ENCODE measurements at places on chromosomes 16 and 17.

DNA sequence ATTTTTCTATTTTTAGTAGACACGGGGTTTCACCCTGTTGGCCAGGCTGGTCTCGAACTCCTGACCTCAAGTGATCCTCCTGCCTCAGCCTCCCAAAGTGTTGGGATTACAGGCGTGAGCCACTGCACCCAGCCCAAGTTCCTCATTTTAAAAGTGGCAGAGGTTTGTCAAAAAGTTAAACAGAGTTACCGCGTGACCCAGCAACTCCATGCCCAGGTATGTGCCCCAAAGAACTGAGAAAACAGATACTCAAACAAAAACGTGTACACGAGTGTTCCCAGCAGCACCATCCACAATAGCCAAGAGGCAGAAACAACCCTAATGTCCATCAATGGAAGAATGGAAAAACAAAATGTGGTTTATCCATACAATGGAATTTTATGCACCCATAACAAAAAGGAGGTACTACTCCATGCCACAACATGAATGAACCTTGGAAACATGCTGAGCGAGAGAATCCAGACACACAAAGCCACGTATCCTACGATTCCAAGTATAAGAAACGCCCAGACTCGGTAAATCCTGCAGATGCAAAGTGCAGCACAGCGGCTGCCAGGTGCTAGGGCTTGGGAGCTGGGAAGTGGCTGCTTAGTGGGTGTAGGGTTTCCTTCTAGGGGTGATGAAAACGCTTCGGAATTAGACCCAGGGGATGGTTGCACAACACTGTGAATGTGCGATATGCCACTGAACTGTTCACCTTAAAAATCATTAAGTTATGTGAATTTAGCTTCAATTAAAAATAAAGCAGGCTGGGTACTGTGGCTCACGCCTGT, 24.8 kb downstream of the ADCY9 start:
- DNase-seq = no peak

- no peak for DNase-seq
These were observed 287.9 kb downstream of the SHISA9 start for GRCh38 chr16:13189250-13189649.

DNA sequence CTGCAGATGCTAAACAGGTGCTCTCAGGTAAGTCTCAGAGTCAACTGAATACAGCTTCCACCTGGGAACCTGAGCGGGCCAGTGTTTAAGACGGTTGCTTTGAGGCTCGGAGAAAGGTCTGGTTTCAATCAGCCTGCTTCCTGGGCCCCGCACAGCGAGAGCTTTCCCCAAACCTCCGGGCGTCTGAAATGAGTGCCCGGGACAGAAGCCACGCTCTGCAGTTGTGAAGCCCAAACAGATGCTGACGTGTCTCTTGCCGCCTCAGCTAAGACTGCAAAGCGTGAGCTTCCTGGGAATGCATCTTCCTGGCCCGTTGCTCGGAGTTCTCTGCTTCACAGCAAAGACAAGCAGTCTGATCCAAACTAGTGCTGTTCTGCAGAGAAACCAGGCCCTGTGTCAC, 36.7 kb downstream of the PLXDC1 start:
- DNase-seq = no peak

GRCh38 chr16:89037261-89038152, 56.1 kb upstream of the ACSF3 start:
- no peak for DNase-seq

GRCh38 chr16:55040366-55041086, 109.9 kb downstream of the IRX5 start:
- no peak for DNase-seq

DNA sequence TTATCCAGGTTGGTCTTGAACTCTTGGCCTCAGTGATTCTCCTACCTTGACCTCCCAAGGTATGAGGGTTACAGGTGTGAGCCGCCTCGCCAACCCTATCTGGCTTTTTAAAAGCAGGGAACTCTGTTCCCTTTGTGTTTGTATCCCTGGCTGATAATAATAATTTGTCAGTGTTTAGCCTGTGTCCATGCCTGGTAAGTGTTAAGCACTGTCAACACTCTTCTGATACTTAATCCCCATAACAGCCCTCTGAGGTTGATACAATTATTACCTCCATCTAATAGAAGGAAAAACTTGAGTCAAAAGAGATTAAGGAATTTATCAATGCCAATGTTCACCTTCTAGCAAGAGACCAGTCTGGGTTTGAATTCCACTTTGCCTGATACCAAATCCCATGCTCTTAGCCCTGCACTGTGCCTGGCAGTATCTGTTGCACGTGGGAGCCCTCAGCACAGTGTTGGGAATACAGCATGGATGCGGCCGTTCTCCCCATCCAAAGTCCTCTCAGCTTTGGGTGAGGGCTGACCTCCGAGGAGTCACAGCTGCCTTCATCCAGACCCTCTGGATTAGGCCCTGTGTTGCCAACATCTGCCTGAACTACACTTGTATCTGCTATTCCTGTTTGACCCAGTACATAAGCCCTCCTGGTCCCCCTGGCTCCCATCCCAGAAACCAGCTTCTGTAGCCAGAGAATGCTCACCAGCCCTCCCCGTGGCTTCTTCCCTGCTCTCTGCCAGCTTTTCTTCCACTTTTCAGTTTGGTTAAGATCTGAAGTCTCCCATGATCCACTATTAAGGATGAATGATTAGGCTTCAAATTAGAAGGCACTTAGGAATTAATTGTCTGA, 335.6 kb upstream of the ASIC2 start:
- no peak for DNase-seq

DNA sequence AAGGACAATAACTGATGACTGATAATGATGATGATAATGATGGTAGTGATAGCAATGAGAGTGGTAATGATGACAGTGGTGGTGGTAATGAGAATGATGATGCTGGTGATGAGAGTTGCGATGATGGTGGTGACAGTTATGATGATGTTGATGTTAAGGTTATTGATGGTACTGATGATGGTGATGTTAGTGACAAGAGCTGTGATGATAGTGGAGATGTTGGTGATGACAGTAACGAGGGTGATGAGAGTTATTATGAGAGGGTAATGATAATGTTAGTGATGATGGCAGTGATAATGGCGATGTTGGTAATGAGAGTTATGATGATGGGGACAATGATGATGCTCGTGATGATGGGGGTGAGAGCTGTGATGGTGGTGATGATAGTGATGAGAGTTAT, 13.2 kb upstream of the TMEM132E start:
- no peak for DNase-seq

- DNase-seq = no peak
These were observed 101.2 kb downstream of the MRTFB start for GRCh38 chr16:14172200-14172809.

DNA sequence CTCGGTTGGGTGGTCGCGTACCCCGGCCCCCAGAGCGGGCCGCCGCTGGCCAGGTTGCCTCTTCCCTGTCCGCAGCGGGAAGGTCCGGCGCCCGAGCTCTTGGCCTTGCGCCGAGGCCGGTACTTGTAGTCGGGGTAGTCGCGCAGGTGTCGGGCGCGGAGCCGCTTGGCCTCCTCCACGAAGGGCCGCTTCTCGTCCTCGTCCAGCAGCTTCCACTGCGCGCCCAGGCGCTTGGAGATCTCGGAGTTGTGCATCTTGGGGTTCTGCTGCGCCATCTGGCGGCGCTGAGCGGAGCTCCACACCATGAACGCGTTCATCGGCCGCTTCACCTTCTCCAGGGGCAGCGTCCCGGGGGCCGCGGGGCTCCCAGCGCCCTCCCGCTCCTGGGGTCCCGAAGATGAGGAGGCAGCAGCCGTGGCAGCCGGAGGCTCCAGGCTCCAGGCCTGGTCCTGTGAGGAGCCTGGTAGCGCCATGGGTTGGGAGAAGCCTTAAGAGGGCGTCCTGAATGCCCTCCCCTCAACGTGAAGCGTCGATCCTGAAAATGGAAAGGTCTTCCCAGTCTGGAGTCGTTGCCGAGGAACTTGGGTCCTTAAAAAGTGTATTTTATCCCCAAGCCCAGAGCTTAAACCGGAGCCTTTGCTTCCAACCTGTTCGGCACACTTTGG, 558 bp downstream of the SOX15 start:
- DNase-seq = peak; percentile 70

- DNase-seq = no peak
These were observed 41.0 kb downstream of the RAI1 start for GRCh38 chr17:17722081-17722905.

DNA sequence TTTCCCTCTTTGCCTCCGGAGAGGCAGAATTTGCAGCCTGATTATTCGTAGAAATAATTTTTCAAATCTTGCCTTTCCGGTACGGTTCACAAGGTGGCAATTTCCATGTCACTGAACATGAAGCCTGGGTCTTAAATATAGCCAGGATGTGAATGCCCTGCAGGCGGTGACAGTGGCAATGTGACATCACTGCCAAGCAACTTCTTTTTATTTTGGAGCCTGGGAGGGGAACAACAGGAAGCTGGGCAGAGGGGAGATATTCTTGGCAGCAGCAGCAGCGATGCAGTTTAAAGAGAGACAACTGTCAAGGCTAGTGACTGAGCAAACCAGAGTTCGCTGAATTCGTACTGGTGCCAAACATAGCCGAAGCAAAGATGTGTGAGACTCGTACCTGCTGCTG, 171.1 kb downstream of the SNX29 start:
- DNase-seq = no peak

DNA sequence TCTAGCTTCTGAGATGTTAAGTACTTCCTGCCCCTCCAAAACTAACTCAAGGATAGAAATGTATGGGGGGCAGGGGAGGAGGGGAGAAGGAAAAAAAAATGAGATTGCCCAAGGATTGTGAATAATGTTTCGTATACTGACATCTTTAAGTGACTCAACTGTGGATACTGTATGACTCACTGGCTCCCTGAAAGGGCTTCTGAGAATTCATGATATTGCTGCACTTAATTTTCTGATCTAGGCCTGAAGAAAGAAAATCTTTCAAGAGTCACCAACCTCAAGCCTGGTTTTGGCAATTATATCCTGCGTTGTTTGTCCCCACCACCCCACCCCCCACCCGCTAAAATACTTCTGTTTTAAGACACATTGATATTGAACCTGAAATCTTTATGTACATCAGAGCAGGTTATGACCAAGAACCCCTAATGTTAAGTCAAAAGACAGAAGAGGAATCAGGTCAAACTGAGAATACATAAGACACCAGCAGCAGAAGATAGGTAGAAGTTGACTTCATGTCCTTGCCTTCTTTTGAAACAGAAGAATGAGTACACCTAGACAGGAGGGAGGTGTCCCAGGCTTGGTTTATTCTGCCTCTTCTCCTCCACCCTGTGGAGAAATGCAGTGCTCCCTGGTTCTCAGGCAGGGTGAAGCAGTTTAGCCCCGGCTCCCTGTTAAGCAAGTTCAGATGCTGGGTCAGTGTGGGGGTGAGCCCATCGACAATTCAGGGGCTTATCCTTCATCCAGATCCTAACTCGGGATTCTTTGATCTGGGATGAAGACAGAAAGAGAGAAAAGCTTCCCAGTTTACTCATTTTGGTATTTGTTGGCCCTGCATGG, 3.3 kb upstream of the FBXL20 start:
- no peak for DNase-seq

- DNase-seq = no peak
These were observed 417.6 kb upstream of the DYNLRB2 start for GRCh38 chr16:80123189-80123588.

GRCh38 chr17:34275881-34276280, 5.9 kb downstream of the CCL7 start:
- DNase-seq = no peak

DNA sequence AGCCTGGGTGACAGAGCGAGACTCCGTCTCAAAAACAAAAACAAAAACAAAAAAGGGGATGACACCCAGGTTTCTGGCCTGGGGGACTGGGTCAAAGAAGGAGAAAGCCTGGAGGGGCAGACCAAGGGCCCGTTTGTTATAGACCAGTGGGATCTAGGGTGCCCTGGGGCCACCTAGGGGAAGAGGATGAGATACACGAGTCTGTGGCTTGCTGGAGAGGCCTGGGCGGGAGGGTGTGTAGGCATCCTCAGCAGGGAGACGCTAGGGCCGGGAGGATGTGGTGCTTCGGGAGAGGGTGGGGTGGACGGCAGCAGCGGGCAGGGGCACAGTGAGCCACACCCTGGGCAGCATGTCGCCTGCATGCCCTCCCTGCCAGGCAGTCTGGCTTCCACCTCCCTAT, 17.1 kb upstream of the CRK start:
- DNase-seq = no peak

DNA sequence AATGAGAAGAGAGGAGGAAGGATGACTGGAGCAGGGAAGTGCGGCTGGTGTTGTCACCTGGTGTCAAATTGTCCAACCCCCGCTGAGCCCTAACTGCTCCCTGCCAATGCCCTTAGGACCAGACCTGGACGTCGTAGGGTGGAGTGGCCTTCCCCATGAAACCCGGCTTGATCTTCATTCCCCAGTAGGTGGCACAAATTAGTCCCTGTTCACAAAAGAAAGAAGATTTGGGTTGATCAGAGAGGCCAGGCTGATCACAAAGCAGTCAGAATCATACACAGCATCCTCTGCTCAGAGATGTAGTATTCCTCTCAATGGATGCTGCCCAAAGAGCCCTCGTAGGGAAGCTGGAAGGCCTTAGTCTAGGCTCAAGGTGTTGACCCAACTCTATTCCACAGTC, 60.2 kb downstream of the ACSM1 start:
- no peak for DNase-seq

DNA sequence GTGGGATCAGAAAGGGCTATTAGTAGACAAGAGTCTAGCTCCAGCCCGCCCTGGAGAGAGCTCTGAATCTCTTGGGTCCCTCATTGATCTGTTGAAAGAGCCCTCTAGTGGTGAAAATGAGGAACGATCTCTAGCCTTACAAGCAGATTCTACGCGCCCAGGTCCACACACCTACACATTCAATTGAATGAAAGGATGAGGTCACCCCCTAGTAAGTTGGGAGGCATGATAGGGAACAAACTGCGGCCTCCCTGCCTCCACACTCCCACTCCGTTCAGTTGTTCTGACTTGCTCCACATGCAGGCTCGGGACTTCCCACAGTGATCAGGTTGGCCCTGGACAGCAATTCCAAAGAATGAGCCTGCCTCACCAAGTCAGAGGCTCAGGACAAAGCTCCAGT, 2.9 kb upstream of the CACNG3 start:
- DNase-seq = no peak

GRCh38 chr17:70857351-70857750, 688.0 kb downstream of the KCNJ2 start:
- no peak for DNase-seq

DNA sequence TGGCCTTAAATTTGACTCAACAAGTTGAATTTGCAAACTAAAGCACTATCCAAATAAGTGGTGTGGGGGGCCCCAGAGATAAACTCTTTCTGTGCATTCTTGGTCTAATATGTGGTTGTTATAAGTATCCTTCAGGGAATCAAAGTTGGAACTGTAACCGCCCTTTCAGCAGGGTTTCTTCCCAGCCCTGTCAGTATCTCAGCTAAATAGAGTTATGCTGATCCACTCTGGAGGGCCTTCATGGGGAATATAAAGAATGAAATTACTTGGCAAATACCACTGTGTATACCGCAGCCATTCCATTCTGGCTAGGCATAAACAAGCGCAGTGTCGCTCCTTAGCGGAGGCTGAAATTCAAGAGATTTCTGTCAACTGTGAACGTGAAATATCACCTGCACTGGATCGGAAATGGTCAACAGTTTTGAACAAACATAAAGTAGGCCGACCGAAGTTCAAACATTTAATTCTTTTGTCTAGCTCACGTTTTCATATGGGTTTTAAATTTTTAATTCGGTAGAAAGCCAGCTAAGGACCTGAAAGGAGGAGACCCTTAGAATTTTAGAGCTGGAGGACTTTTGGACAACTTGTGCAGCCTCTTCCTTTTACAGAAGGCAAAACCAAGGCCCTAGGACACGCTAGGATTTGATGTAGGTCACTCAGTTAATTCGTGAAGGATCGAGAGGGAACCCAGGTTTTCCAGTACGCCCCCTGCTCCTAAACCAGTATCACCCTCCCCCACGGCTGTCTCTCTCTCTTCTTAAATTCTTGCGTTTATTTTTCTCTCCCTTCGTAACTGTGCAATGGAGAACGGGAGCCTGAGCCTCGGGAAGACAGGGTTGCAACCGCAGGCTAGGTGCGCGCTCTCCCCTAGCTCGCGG, 74.7 kb downstream of the CHD9 start:
- no peak for DNase-seq

All from smooth muscle cell of the brain vasculature (primary cell).